NCI-H1092 treated with DMSO at 0.1 percent for 48 hours (cell line): ENCODE measurements at places on chromosomes 4 and X.

- no peak for DNase-seq
Observed at GRCh38 chrX:74349387-74349786, 45.4 kb downstream of the ZCCHC13 start.

DNA sequence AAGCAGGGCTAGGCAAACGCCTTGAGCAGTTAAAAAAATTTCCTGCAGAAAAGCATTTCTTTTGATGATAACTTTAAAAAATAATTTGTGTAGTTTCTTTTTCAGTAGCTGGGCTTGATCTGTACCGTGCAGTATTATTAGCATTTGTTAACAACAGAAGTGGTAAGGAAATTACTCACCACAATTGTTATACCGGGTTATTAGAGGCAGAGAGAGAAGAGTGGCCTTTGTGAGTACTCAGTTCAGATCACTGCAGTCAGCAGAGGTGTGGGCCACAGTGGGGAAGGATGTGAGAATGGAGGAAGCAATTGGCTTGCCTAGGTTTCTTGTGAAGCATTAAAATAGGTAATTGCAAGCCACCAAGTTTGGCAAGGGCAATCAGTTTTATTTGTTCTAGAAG, 14.3 kb upstream of the IL21 start:
- no peak for DNase-seq

GRCh38 chrX:9538544-9539045, 73.7 kb downstream of the TBL1X start:
- DNase-seq = peak; percentile 96

- DNase-seq = no peak
Observed at GRCh38 chr4:26132858-26133257, 188.0 kb upstream of the RBPJ start.

DNA sequence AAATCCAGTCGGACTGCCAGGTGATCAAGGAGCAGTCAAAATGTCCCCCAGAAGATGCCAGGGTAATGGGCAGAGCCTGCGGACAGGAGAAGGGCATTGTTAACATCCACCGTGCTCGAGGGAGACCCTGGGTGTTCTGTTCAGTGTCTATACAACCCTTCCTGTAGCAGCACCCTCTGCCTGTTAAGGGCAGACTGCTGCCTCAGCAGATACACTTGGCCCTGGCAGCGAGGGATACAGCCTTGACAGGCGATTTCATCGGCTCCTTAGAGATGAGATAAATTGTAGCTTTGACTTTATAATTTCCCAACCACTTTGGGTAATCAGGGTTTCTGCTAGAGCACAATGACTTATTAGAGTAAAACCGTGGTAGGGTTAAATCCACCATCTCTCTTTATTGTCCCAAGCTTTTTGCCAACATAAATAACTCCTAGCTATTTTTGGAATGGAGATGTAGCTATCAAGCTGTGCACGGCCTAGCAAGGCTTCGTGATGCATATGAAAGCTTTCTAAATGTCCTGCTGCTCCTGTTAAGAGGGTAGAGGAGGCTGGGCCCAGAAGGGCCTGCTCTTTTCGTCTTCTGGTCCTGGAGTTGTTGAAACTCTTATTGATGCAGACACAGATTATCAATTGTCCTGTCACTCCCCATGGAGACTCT, 195.9 kb downstream of the CPEB2 start:
- DNase-seq = no peak

GRCh38 chr4:139670775-139671174, 5.2 kb downstream of the MGST2 start:
- DNase-seq = no peak
